Activated naive CD8-positive, alpha-beta T cell treated with anti-CD3 and anti-CD28 coated beads, Interleukin-2, amount 50 U/mL, for 16 hours (primary cell): ENCODE measurements at places on chromosomes 2 and 18.

GRCh38 chr2:96580771-96581170 lies 44.2 kb downstream of the ARID5A start:
- no peak for DNase-seq

DNA sequence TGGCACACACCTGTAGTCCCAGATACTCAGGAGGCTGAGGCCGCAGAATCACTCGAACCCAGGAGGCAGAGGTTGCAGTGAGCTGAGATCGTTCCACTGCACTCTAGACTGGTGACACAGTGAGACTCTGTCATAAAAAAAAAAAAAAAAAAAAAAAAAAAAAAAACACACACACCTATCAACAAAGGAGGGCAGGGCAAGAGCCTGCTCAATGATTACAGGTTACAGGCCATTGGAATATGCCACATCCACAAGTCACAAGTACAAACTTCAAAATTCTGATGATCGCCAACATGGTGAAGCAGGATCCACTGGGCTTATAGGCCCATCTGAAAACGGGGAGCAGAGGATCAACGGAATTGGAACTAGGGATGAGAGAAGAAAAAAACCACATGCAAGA lies 6.3 kb downstream of the MYO5B start:
- no peak for DNase-seq

GRCh38 chr2:230984393-230985220 lies 11.3 kb upstream of the SPATA3 start:
- no peak for DNase-seq

DNA sequence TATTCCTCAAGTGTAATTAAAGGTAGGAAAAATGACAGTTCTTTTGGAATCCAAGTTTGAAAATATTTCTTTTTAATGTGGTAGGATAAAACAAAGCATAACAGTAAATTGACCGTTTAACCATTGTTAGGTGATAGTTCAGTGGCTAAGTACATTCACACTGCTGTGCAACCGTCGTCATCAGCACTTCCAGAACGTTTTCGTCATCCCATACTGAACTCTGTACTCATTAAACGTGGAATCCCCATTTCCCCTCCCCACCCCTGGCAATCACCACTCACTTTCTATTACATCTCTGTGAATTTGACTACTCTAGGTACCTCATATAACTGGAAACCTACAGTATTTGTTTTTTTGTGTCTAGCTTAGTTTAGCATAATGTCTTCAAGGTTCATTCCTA lies 32.9 kb upstream of the FZD5 start:
- DNase-seq: no peak

- DNase-seq: no peak
Measured at GRCh38 chr2:7815726-7816125, 866.1 kb upstream of the ID2 start.

GRCh38 chr2:14303366-14304115 lies 329.0 kb upstream of the LRATD1 start:
- no peak for DNase-seq

DNA sequence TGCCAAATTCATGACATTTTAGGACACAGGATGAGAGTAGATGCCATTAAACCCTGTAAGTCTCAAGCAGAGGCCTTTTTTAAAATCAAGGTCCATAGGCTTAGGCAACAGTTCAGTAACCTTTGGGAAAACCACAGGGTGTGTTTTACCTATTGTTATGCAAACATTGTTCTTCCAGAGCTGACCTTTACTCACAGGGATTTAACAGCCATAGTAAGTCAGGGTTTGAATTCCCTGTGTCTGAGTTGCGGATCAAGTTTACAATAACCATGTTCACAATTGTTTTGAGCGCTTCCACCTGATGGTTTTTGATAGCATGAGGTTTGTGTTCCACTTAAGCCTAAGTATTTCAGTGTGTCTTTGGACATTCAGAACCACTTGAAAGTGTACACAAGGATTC lies 160.1 kb upstream of the BOD1L2 start:
- DNase-seq: no peak

DNA sequence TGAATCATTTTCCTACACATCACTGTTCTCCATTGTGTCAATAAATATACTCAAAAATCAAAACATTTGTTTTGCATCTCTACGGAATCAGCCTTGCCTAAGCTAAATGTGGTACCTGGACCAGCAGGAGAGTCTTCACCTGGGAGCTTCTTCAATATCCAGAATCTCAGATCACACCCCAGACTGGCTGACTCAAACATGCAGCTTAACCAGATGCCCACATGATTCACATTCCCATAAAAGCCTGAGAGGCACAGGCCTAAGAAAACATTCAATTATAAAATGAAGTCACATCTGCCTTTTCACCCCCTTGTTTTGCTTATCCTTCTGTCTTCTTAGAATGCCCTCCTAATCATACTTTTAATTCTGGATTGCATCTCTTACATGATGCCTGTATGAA lies 1045.5 kb upstream of the NXPH2 start:
- no peak for DNase-seq
